Foreskin fibroblast (primary cell): ENCODE measurements at places on chromosomes 6 and 20.

GRCh38 chr20:650954-651353 is 2.0 kb downstream of the SRXN1 start:
- no peak for DNase-seq

DNA sequence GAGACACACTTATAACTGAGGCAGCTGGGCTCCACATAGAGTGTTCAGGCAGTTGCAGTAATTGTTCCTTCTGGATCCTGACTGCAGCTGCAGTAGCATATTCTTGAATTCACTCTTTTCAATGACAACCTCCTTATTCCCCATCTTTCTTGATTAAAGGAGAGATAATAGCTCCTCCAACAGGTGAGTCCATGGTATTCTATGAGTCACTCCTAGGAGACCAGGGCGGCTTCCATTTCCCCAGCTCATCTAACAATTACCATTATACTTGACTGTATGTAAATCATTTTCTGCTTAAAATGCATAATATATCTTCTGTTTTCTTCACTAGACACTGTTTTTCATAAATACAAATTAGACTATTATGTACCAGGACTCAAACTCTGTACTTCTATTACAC is 62.4 kb downstream of the TENT5A start:
- no peak for DNase-seq

DNA sequence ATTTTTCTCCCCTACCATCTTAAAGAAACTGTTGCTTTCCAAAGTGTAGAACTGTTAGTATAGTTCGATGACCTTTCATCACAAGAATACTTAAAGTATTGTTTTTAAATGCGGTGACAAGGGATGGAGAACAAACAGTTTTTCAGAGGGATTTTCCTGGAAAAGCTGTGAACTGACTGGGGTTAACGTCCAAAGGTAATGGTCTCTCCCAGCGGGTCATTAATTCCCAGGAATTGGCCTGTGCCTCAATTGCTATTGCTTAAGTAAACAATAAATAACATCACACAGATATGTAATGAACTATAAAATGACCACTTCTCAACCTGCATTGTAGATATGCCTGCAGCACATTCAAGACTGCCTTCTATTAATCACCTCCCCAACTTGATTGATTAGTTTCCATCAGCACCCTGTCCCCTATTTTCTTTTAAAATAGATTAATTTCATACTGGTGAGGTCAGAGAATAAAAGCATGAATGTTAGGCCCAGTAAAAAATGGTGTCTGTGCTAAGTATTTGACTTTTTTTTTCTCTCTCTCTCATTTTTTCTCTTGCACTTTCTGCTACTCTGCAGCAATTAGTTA is 268.2 kb downstream of the SAMD5 start:
- DNase-seq: no peak

DNA sequence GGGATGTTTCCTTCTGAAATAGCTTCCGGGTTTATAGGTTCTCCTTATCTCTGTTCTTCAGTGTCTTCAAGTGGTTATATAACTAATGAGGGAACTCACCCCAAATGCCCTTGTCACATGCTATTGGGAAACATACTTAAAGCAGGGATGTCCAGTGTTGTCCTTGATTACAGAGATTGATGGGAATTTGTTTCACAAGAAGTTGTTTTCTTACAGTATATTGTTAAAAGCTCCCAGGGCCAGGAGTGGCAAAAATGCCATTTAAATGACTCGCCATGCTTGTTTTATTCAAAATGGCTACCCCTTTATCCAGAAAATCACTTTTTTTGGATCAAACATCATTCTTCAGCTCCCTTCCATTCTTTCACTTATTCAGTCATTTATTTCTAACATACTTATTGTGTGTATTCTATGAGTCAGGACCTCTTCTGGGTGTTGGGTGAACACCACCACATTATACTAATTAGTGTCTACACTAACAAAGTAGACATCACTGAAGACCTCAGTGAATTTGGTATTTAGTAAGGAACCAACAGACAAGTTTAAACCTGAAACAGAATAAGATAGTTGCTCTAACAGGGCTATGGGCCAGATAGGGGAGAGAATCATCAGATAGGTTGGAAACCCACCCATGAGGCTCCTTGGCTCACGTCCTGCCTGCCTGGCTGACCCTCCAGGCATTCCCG is 791.1 kb downstream of the MAFB start:
- no peak for DNase-seq

GRCh38 chr6:169528755-169529154 is 173.1 kb downstream of the WDR27 start:
- DNase-seq: no peak

DNA sequence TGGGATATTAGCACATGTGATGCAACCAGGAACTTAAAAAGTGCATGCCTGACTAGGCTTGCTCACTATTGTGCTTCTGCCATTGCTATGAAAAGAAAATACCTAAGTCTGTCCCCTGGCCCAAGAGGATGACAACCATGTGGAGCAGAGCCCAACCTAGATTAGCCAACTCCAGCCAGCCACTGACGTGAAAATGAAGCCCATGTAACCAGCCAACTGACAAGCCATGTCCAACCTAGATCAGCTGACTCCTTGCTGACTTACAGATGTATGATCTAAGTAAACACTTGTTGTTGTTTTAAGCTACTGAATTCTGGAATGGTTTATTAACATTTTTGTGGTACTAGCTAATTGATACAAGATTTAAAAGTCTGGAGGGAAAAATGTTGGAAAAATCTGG is 47.5 kb downstream of the PIGU start:
- DNase-seq: peak; percentile 74

DNA sequence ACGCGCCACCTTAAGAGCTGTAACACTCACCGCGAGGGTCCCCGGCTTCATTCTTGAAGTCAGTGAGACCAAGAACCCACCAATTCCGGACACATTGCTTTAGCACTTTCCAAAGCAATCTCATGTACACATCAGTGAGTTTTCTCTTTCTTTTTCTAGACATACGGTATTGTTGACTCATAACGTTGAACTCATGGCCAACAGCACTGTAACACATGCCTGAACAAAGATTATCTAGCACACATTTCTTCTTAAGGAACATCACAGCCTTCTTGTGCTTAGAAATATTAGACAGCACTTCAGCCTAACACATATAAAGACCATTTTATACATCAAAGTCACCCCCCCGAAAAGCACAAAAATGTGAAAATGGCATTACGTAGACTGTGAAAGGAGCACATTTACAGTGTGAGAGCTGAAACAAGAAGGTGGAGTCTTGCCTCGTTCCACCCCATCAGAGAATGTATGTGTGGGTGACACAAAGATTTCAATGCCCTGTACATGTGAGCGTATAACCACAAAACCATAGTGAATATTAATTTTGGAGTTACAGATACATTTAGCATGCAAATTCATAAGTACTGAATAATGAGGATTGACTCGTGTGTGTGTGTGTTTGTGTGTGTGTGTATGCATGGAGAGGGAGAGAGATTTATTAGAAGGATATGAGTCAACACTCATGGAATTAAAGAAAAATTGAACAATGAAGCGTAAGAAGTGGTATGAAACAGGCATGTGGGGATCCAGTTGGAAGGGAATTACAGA is 134.1 kb downstream of the FAM83B start:
- peak; percentile 18 for DNase-seq

DNA sequence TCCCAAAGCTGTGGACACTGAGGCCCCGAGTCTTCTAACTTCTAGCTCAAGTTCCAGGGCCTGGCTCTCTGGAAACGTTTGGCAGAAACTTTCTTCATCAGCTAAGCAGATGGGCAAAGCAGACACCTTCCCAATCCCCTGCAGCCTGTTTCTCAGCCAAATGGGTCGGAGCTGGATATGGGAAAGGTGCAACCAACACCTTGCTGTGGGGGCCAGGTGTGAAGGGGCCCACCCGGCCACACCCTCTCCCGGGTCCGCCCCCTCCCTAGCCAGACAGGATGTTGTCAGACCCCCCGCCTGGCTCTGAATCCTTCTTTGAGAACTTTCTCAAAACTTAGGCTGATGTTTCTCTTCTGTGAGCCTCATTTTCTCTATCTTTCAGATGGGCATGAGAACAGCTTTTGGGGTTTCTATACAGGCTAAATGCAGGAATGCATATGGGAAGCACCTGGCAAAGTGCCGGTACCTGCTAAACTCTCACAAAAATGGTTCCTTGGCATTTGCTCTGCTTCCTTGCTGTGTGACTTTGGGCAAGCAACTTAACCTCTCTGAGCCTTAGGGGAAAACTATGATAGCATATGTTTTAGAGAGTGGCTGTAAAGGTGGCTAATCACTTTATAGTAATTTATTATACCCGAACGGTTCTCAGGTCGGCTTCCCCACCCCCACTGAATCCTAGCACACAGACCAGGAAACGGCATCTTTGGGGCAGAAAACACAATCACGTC is 1.8 kb downstream of the SNAI1 start:
- no peak for DNase-seq

GRCh38 chr6:157020881-157021343 is 243.7 kb downstream of the ARID1B start:
- peak; percentile 47 for DNase-seq

- DNase-seq: no peak
These were observed 19.2 kb upstream of the FYN start for GRCh38 chr6:111892431-111892830.

GRCh38 chr6:141659582-141659981 is 473.1 kb upstream of the GJE1 start:
- no peak for DNase-seq

GRCh38 chr6:119830494-119831295 is 481.1 kb upstream of the MAN1A1 start:
- no peak for DNase-seq

DNA sequence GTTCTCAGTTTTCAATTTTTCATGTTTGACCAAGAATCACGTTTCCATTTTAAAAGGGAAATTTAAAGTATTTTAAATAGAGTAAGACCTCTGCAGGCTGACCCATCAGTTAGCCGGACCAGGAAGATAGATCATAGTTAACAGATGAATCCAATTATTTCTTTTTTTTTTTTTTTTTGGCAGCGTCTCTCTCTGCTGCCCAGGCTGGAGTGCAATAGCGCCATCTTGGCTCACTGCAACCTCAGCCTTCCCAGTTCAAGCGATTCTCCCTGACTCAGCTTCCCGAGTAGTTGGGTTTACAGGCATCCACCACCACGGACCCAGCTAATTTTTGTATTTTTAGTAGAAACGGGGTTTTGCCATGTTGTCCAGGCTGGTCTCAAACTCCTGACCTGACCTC is 256.7 kb upstream of the CNR1 start:
- peak; percentile 2 for DNase-seq

GRCh38 chr6:52734072-52734471 is 29.2 kb downstream of the GSTA2 start:
- no peak for DNase-seq

DNA sequence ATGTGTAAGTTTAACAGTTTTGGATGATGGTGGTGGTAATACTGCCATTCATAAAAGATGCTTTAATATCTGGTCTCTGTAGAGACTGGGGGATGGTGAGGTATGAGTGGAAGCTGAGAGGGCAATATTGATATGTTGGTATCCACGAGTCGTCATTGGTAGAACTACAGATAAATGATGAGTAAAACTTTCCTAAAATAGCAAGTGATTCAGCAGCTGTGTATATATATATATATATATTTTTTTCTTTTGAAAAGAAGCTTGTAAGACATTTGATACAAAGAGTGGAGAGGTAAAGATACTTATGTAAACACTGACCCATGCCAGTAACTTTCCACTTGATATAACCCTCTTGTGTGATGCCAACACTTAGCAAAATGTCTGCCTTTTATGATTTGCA is 41.7 kb upstream of the CITED2 start:
- DNase-seq: no peak
